ENCODE measurements at places on chromosomes 3 and 15.

GRCh38 chr3:9779721-9780457 lies 10.1 kb upstream of the CAMK1 start:
- DNase-seq = no peak

DNA sequence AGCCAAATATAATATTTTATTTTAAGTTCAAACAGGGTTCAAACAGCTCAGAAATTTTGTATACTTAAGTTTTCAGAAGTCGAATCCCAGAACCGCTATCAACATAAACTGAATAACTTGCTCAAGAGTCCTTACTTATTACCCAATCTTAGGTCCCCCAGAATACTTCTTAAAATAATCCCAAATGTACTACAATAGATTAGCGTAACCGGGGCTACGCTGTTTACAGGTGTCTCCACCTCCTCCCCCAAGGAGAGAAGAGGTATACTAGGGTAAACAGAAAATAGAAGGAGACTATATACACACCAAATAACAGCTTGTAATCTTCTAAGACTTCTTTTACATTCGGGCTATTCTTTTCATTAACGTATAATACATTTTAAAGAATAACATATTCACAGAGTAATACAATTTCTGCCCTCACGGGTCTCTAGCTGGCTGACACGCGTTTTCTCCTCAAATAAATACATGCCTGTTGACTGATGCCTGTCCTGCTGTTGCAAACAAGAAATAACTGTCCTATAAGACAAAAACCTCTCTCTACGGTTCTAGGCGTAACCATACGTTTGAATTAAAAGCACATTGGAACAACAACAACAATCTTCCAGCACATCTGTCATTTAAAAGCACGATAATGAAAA lies 1.3 kb downstream of the DENND4A start:
- no peak for DNase-seq

- no peak for DNase-seq
Observed at GRCh38 chr15:37041836-37042235, 58.5 kb downstream of the MEIS2 start.

DNA sequence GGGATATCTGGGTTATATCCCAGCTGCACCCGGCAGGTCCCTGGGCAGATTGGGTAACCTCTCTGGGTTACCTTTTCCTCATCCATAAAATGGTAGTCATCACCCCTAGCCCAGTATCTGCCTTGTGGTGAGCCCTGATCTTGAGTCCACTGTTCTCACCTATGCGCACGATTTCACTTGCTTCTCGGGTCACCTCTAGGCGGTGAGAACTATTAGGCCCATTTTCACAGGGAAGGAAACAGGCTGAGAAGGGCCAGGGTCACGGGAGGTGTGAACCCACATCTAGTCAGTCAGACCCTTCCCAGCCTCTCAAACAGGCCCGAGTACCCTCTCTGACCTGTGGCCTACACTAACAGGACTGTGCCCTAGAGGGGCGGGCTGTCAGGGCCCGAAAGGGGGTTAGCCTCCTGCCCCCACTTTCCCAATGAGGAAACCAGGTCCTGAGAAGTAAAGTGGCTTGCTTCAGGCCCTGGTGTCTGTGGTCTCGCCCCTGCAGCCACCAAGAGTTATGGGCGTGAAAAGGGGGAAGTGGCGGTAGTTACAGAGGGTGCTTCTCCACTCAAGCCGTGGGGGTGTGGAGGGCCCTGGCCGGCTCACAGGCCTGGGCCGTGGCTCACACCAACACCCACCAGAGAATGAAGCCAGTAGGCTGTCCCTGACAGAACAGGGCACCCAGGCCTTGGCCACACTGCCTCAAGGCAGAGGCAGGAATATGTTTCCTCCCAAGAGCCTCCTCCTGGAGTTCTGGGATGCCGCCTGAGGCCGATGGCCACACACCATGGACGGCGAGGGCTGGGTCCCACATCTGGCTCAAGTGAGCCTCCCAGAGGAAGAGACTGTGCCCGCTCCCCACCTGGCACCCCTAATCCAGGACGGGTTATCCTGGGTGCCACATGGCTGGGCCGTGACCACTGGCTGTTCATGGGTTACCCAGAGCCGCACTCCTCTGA lies 19.5 kb downstream of the PSTPIP1 start:
- no peak for DNase-seq

DNA sequence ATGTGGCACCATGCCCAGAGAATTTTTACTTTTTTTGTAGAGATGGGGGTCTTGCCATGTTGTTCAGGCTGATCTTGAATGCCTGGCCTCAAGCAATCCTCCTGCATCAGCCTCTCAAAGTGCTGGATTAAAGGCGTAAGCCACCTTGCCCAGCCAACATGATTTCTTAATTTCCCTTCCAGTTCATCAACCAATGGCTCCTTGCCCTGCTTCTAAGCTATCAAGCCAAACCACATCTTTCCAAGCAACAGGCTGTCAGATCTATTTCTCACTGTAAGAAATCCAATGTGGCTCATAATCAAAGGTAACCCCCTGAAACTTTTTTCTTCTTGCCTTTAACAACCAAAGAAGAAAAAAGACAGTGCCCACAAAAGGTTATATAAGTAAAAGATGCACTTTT lies 204.2 kb upstream of the ICE2 start:
- no peak for DNase-seq

GRCh38 chr3:155391551-155391958 lies 98.1 kb upstream of the STRIT1 start:
- no peak for DNase-seq

GRCh38 chr3:131526801-131527347 lies 24.1 kb upstream of the MRPL3 start:
- no peak for DNase-seq

DNA sequence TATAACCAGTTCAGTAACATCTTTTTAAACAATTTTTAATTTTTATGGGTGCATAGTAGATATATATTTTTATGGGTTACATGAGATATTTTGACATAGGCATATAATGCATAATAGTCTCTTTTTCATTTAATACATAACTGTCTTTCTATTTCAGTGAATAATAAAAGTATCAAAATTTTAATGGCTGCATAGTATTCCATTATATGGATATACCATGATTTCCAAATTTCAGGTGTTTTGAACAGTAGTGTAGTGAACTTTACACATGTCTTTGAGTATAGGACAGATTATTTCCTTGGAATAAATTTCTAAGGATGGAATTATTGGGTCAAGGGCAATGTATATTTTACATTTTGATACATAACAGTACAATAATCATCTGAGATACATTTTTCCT lies 10.7 kb downstream of the WHAMM start:
- no peak for DNase-seq

DNA sequence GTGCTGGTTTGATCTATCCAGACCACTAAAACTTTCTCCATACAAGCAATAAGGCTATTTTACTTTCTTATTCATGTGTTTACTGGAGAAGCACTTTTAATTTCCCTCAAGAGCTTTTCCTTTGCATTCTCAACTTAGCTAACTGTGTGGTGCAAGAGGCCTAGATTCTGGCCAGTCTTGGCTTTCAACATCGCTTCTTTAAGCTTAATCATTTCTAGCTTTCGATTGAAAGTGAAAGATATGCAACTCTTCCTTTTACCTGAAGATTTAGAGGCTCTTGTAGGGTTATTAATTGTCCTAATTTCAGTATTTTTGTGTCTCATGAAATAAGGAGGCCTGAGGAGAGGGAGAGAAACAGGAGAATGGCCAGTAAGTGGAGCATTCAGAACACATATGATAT lies 234.8 kb upstream of the GADL1 start:
- DNase-seq = no peak

- DNase-seq = no peak
Observed at GRCh38 chr3:59374091-59374817, 324.4 kb upstream of the CFAP20DC start.

- DNase-seq = no peak
Observed at GRCh38 chr3:43005981-43006380, 26.9 kb downstream of the GASK1A start.

DNA sequence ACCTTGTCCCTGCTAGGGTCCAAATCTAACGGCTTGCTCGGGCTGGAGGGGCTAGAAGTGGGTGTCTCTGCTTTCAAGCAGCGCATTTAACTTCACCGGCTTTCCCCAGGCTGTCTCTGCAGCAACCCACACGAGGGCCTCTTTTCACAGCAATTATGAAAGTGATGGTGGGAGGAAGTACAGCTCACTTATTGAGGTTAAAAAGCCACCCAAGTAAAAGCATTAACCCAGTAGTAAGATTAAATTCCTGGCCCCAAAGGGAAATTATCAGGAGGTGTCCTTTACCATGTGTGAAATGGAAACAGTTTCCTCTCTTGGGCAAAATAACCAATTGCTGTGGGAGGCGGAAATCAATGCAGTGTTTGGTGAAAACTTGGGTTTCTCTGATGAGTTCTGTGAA lies 41.1 kb downstream of the NGRN start:
- DNase-seq = no peak

GRCh38 chr15:71480556-71480955 lies 329.8 kb upstream of the NR2E3 start:
- no peak for DNase-seq

DNA sequence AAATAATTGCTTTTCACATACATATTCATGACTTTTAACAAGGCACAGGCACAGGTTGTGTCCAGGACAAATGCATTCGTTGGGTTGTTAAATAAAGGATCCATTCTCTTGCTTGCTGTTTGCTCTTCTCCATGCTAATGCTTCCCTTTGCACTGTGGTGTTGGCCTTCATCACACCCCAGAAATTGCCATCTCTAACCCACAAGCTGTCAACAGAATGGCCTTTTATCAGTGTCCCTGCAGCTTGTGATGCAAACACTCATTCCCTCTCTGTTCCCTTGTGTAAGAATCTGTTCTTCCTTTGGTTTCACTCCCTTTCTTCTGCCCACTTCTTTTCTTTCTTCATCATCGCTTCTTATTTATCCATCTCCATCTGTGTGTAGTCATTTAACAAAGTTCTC lies 72.2 kb downstream of the SLC7A14 start:
- no peak for DNase-seq

DNA sequence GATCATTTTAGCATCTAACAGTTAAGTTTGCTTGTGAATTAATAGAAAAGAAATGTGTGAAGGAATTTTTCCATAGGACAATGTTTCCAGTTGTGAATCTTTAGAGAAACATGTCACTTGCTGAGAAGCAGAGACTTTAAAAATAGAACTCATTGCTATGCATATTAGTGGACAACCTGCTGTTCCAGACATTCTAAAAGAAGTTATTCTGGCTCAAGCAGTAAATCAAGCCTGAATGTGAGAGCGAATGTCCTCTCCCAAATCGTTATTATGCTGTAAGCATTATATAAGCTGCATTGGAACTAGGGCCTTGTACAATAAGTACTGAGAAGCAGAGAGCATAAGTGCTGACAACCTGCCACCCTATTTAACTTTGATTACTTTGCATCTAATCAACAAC lies 990.9 kb downstream of the PLOD2 start:
- DNase-seq = no peak

DNA sequence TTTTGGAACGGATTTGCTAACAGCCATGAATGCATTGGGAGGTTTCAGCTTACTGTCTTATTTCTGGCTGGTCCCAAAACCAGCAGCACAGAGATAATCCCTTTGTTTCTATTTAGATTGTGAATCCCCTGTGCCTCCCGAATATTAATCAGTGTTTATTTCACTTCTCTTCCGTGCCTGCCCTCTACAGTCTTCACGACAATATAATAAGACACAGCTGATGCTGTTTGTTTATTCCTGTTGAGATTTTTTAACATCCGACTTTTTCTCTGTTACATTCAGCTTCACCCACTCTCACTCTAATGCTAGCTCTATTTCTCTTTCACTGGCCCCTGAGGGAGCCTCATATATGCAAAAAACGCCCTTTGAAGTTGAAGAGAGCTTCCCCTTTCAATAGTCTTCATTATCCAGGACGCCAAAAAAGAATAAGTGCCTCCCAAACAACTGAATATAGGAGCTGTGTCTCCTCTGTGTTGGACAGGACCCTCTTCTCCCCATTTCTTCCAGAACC lies 995.3 kb downstream of the ROBO2 start:
- no peak for DNase-seq

GRCh38 chr3:109803274-109803673 lies 465.9 kb upstream of the DPPA4 start:
- no peak for DNase-seq

DNA sequence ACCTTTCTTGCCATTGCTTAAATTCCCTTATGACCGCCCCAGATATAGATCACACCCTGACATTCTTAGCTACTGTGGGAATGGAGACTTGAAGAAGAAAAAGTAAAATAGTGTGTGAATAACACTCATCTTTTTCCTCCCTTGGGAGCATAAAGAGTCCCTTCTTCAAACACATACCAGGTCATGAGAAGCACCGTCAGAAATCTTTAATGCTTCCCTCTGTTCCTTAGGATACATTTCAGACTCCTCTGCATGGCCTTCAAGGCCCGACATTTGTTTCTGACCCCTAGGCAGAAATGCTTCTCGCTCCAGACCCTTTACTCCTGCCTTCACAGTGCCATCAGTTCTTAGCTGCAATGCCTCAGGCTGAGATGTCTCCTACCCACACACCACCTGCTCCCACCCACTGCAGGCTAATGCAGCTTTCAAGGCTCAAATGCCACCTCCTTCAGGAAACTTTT lies 143.8 kb upstream of the IL12A start:
- DNase-seq = no peak

- DNase-seq = no peak
Observed at GRCh38 chr15:50127255-50127777, 8.3 kb upstream of the ATP8B4 start.

- no peak for DNase-seq
Observed at GRCh38 chr15:41492597-41493204, 973 bp upstream of the ITPKA start.

DNA sequence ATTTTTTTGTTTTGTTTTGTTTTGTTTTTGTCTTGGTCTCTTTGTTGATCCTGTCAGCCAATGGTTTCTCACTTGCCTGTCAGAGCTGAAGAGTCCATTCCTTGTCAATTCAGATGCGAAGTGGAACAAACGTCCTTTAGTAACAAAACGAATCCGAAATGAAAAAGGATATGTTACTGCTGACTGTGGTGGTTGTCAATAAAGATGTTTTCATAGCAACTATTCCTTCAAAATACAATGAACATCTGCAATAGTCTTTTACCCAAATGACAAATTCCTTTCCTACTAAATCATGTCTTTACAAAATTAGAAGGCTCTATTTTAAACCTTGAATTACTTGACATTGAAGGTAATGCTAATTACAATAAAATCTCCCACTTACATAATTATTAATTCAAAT lies 134.7 kb downstream of the SERPINI1 start:
- no peak for DNase-seq

- DNase-seq = no peak
Observed at GRCh38 chr15:90213818-90214204, 12.7 kb downstream of the SEMA4B start.

GRCh38 chr3:122033023-122033422 lies 11.0 kb upstream of the ILDR1 start:
- DNase-seq = no peak

- no peak for DNase-seq
Observed at GRCh38 chr3:15638891-15639262, 37.3 kb downstream of the BTD start.
